ENCODE measurements at places on chromosomes 16 and 17.
A peak's percentile ranks its signal among the peaks of the same experiment; 100 is the strongest.

GRCh38 chr17:75824050-75824552 is 20.1 kb downstream of the UNC13D start:
- DNase-seq = no peak

GRCh38 chr17:2416010-2416734 is 15.3 kb upstream of the MNT start:
- peak; percentile 78 for DNase-seq

DNA sequence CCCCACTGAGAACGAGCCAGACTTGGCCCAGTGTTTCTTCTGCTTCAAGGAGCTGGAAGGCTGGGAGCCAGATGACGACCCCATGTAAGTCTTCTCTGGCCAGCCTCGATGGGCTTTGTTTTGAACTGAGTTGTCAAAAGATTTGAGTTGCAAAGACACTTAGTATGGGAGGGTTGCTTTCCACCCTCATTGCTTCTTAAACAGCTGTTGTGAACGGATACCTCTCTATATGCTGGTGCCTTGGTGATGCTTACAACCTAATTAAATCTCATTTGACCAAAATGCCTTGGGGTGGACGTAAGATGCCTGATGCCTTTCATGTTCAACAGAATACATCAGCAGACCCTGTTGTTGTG is 631 bp downstream of the BIRC5 start:
- peak; percentile 23 for DNase-seq

DNA sequence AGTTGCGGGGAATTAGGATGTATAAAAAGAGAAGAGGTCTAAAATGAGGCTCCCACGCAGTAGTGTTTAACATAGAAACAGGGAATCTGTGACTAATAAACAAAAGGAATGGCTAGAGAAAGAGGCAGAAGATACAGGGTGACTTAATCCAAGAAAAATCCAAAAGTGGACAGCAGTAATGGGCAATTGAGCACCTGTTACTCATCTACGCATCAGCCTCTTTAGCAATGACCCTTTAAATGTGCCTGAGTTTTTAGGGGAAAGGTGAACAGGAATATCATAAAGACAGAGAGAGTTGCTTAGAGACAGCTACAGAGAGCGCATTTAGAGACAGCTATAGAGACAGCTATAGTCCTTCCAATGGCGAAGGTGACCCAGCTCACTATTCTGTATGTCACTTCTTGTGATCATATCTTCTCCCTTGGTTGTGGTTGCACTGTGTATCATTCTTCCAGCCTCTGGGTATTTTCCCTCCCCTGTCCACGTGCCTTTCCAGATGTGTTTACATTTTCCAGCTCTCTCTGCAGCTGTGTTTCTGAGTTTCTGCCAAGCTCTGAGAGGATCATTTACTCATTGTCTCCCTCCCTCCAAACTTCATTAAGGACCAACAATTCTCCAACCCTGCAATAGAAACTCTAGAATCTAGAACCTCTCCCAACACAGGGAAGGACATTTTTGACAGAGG is 61.5 kb downstream of the MYOCD start:
- no peak for DNase-seq

GRCh38 chr17:18258356-18259038 is at the start of gene FLII:
TSS of gene FLII (minus strand) at chr17:18258738. CDS start at chr17:18258690, 48 bp downstream.
- peak; percentile 68 for DNase-seq

- no peak for DNase-seq
Observed at GRCh38 chr16:57735755-57736418, at the start of gene KATNB1. TSS of gene KATNB1 (plus strand) at chr16:57735770. CDS start at chr16:57737244, 1,474 bp downstream.

- DNase-seq = no peak
Observed at GRCh38 chr17:29096094-29096493, 53.2 kb downstream of the PIPOX start.

GRCh38 chr16:23398987-23399805 is 53.8 kb downstream of the COG7 start:
- DNase-seq = no peak

DNA sequence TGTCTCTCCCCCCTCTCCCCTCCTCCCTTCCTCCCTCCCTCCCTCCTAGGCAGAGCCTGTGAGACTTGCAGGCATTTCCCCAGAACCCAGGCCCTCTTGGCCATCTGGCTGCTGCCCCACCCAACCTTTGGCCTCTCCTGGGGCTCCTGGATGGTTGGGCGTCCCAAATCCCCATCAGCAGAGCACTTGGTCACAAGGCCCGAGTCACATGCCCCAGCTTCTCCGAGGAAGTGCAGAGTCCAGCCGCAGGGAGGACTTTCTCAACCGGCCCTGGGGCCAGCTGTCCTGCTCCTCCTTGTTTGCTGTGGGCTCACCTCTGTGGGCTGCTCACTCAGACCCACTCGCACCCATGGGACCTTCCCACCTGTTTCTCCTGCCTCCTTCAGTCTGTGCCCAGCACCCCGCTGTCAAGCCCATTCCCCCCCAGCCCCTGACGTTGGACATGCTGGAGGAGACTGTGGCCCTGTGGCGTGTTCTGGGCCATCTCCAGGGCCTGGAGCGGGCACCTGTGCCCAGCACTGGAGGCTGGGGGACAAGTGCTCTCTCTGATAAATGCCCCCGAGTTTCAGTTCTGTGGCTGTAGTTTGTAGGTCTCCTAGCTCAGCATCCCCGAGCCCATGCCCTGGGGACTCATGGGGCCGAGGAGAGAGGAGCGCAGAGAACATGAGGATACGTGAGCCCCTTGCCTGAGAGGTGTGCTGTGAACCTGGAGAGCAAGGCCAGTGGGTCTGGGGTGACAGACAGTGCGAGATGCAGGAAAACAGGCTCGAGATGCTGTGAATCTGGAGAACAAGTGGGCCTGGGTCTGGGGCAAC is 42.3 kb upstream of the ZNF750 start:
- DNase-seq = no peak

GRCh38 chr17:67311575-67311974 is 54.8 kb downstream of the PSMD12 start:
- no peak for DNase-seq

- DNase-seq = peak; percentile 57
Observed at GRCh38 chr17:77645072-77646045, 313.1 kb upstream of the TNRC6C start.

GRCh38 chr17:62757500-62757951 is 50.6 kb downstream of the MARCHF10 start:
- DNase-seq = no peak

DNA sequence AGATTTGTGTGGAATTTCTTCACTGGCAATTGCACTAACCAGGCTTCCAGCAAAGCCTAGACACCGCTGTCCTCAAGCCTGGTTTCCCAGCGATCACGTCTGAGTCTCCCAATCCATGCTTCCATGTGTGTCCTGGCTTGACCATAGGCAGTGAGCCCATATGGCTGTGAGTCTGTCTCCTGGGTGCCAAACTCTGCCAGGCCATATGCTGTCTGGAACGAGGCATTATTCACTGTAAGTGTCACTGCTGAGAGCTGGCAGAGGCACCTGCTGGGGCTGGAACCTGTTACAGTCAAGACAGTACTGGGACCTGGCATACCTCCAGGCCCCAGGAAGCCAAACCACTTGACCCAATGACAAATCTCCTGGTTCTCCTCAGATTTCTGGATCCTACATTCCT is 60.4 kb downstream of the HS3ST2 start:
- no peak for DNase-seq

DNA sequence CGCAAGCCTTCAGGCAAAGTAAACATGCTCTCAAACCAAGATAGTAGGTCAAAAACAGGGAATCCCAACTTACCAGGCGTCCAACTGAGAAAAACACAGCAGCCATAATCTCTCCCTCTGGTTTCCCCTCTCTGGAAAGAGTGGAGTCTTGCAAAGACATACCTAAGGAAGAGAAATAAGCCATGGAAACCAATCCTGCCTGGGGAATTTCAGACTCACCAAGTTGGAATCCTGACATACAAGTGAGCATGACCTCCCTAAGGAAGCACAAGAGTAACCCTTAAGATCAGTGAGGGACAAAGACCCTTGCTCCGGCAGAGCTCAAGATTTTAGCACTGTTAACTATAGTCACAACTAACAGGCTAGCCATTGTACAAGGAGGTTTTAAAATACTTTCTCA is 4.1 kb downstream of the ZNF624 start:
- no peak for DNase-seq

DNA sequence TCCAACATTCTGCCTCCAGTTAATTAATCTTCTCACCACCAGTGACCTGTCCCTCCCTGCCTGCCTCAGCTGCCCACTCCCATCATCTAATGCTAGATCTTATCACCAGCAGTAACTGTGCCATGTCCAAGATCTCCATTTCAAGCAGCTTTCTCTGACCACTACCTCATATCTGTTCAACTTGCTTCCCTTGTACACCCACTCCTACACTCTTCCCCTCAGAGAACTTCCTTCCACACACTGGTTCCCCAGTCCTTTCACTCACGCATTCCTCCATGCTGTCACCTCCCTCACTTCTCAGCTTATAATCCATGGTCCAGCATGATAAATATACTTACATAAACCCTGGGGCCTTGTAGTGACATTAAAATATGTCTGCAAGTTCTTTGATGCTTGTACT is 31.8 kb upstream of the DYNLL2 start:
- DNase-seq = no peak

- no peak for DNase-seq
Observed at GRCh38 chr17:75266316-75267152, 4.5 kb downstream of the MIF4GD start.

GRCh38 chr17:8922451-8922850 is 43.1 kb downstream of the PIK3R5 start:
- DNase-seq = no peak

- DNase-seq = no peak
Observed at GRCh38 chr16:85480727-85481101, 132.4 kb upstream of the GSE1 start.

- no peak for DNase-seq
Observed at GRCh38 chr16:68385371-68385770, 62.9 kb downstream of the SMPD3 start.

- no peak for DNase-seq
Observed at GRCh38 chr17:68763562-68763961, 162.4 kb upstream of the FAM20A start.

- no peak for DNase-seq
Observed at GRCh38 chr17:27634776-27635175, 3.8 kb downstream of the LGALS9 start.

DNA sequence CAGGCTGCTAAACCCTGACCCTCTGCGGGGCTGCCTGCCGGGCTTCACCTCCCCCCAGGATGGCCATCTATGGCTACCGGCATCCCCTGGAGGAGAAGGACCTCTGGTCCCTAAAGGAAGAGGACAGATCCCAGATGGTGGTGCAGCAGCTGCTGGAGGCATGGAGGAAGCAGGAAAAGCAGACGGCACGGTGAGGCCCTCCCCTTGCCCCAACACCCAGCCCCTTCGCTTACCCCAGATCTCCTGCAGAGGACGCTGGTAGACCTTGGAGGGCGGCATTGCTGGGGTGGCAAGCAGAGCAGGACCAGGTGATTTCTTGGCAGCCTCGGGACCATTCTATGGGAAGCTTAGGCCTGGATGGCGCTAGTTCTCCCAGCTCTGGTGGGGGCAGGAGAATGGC is 24.5 kb downstream of the ABCC3 start:
- no peak for DNase-seq

DNA sequence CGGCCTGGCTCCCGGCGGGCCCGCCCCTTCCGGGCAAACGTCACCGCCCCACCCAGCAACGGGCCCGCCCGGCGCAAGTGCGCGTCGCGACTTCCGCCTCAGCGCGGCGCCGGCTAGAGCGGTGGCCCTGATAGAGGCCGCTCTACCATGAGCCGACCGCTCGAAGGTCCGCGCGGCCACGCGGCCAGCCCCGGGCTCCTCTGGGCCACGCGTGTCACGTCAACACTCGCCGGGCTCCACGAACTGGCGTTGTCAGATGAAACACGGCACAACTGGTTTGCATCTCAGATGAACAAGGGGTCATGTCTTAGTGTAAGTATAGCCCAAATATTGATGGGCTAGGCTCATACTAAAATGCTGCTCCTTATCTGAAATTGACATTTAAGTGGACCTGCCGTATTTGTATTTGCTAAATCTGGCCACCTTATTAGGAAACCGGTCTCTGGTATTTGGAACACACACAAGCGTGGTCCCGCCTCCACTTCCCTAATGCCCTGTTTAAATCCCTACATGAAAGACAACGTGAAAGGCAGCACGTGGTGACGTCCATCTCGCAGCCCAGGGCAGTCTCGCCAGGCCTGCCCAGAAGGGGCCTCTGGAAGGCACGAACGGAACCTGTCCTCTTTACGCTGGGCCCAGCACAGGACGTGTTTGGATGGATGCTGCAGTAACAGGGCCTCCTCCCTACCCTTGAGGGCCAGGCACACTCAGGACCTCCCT is at the start of gene ZNF598:
Gene ZNF598 (minus strand): TSS at position 31 of the 720 bp plus-strand sequence.
- DNase-seq = peak; percentile 74

GRCh38 chr17:78043031-78043430 is 84.5 kb downstream of the TNRC6C start:
- no peak for DNase-seq

- DNase-seq = no peak
Observed at GRCh38 chr17:7477392-7478275, 1.8 kb downstream of the ZBTB4 start.

GRCh38 chr17:28792877-28793661 is 49.3 kb downstream of the TRAF4 start:
- no peak for DNase-seq

DNA sequence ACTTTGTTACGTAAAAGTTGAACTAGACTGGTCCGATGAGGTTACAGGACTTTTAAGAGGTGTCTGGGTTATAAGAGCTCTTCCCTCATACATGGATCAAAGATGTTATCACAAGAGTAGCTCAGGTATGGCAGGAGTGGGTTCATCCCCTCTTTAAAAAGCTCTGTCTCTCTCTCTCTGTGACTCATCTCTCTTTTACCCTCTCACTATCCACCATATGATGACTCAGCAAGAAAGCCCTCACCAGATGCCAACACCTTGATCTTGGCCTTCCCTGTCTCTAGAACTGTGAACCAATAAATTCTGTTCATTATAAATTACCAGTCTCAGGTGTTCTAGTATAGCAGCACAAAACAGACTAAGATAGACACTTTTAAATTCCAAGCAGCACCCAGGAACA is 1.9 kb upstream of the CLEC19A start:
- DNase-seq = no peak

DNA sequence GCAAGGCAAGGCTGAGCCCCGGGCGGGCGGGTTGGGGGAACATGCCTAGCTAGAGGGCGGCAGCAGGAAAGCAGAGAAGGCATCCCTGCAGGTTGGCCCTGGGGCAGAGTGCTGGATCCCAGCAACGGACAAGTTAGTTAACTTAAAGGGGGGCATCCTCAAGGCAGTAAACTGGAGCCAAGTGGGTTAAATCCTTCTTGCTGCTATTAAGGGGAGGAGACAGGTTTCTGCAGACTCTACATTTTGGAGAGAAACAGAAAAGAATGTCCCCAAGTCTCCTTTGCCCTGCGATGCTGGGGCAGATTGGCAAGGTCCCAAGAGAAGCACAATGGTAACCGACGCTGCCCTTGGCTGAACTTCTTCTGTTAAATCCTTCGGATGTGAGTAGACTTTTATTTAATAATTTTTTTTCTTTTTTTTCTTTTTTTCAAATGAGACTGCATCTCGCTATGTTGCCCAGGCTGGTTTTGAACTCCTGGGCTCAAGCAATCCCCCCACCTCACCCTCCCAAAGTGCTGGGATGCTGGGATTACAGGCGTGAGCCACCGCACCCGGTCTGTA is 14.0 kb downstream of the ATP5PD start:
- no peak for DNase-seq

DNA sequence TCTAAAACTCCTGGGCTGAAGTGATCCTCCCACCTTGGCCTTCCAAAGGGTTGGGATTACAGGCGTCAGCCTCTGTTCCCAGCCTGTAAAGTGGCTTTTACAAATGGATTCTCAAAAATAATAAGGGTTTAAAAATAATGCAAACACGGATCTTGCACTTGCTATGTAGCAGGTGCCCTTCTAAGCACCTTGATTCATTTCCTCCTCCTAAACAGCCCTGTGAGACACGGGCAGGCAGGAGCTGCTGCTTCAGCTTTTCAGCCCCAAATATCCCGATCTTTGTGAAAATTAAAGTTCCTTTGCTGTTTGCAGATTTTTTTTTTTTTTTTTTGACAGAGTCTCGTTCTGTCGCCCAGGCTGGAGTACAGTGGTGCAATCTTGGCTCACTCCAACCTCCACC is 31.7 kb downstream of the NAGPA start:
- DNase-seq = no peak
